ENCODE measurements at places on chromosomes 5 and 9. TPM values are rescaled to one million over a fixed set of nuclear protein-coding genes. Genes with fewer than 3 reads are reported as not detected.

The MSANTD3 gene
- polyA plus RNA-seq = 20.0 TPM

DNA sequence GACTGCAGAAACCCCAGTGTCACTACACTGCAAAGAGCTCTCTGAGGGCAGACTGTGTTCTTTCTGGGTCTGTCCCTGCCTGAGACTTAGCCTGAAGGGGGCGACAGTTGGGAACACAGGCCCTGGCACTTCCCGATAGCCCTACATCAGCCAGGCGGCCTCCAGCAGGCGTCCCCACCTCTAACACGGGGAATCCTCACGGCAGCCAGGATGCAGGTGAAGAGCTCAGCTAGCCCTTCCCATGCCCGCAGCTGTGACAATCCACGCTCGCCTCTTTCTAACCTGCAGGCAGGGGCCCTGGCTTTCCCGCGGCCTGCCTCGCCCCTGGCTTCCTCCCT lies 5.9 kb downstream of the MED22 start:
- DNase-seq = no peak

- DNase-seq = no peak
These were observed 77.2 kb downstream of the PGM5 start for GRCh38 chr9:68433531-68434110.

- DNase-seq = peak; percentile 6
These were observed 208.3 kb upstream of the ITGA1 start for GRCh38 chr5:52579391-52579790.

The PCDHB11 gene
- 3.8 TPM for polyA plus RNA-seq

DNA sequence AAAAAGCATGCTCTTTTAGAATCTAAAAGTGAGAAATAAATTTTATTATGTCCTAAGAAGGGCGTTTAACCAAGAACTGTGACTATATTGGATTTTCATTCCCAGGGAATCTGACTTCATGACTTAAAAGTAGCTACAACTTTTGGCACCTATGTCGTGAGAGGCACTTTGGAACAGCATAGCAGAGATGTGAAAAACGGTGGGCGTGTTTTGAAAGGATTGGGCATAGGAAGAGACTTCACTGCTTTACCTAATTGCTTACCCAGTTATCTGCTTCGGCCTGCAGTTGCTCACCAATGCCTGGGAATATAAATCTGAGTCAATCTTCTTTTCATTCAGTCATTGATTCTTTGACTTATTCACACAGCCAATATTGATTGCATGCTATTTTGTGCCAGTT lies 363.4 kb downstream of the DNAH5 start:
- no peak for DNase-seq

DNA sequence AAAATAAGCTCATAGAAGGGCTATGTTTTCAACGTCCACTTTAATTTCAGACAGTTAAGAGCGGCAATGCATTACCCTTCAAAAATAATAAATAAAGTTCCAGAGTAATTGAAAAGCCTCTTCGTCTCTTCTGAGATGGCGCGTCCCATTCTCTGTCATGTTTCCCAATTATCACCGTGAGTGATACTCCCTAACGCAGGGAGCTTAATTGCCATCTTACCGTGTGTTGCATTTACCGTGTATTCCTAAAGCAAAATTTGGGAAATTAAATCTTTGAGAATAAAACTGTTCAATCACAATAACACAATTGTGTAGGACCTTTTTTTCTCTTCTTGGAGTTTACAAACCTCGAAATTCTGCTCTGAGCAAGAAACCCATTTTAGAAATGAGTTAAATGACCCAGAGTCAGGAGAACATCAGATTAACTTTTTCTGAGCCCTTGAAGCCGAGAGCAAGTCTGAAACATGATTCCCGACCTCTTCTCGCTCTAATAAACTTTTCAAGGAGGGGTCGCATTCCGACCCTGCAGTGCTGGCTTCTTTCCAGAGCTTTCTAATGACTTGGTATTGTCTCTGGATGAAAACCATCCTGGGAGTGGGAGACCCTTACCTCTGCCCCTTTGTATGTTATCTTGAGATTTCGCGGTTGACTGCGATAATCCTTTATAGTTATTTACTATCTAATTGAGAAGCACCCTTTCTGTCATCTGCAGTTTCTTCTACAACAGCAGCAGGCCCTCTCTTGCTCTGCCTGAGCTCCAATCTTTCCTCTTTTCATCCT lies 251.5 kb downstream of the FSTL4 start:
- DNase-seq = no peak

The FAM170A gene
- polyA plus RNA-seq = 0.09 TPM

DNA sequence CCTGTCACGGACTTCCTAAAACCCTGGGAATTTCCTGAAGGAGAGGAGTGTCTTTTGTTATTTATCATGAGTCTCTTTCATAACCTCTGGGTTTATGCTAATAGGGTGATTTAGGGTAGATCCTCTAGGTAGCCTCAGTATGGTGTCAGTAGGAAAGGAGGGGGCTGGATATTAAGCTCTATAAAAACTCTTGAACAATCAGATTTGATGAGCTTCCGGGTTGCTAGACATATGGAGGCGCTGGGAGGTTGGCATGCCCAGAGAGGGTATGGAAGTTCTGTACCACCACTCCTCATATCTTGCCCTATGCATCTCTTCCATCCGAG lies 15.6 kb upstream of the PTBP3 start:
- no peak for DNase-seq

The ITGA1 gene
- polyA plus RNA-seq = 96.4 TPM
